Tibial artery (tissue), 4 donors: ENCODE measurements at places on chromosomes 5 and 9.

GRCh38 chr5:102627315-102627714 is 127.8 kb upstream of the PAM start:
- no peak for DNase-seq

GRCh38 chr9:715300-715699 is 126.2 kb upstream of the DMRT1 start:
- DNase-seq: no peak

GRCh38 chr9:21972361-21972760 is 21.8 kb downstream of the CDKN2A start:
- DNase-seq: no peak

- no peak for DNase-seq
Measured at GRCh38 chr5:163489745-163490075, 15.7 kb upstream of the MAT2B start.

- DNase-seq: peak; percentile 24
Measured at GRCh38 chr9:8486095-8486494, 686.5 kb upstream of the DMAC1 start.

DNA sequence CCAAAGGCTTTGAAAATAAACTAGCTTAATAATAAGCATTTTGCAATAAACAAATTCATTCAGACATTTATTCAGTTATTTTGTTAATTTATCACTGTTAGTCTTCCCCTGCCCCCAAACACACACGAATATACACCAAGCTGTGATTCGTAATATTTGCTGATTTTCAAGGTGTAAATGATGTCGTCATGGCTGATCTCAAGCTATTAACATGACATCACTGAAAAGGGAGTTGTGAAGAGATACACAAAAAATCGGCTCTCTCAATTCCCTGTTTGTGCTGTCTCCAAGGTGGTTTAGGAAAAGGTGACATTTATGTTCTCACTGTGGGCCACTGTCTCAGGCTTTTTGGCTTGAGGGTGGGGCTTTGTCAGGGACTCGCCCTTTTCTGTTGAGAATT is 413.3 kb downstream of the CDH9 start:
- no peak for DNase-seq

- peak; percentile 27 for DNase-seq
Measured at GRCh38 chr9:129836311-129837007, 1.2 kb downstream of the USP20 start.

GRCh38 chr9:133261753-133262120 is 13.3 kb downstream of the ABO start:
- DNase-seq: peak; percentile 38

GRCh38 chr5:113205807-113206206 is 229.0 kb downstream of the TSSK1B start:
- no peak for DNase-seq

DNA sequence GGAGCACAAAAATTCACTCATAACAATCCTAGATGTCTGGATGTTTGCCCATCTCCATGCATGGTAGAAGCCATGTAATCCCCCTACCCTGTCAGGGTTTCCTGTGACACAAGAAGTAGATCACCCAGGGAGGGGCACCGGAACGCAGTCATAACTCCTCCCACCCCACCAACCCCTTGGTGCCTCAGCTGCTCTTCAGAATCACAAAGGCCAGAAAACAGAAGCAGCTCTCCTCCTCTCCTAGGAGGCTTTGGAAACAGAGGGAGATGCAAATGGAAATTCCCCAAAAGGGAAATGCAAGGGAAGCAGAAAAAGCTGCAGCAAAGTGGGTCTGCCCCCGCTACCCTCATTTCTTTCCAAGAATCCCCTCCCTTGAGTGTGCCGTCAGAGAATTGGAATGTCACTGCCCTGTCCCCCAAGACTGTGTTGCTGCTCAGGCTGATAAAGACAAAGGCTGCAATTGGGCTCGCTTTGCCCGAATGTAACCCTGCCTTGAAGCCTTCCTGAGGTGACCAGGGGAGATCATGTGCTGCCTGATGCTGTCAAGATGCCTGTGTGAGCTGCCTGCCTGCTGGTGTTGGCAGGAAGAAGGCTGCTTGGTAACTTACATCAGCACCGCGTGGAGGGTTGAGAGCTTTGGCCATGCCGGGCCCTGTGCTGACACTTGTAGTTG is 65.5 kb upstream of the ABCA1 start:
- DNase-seq: peak; percentile 93

DNA sequence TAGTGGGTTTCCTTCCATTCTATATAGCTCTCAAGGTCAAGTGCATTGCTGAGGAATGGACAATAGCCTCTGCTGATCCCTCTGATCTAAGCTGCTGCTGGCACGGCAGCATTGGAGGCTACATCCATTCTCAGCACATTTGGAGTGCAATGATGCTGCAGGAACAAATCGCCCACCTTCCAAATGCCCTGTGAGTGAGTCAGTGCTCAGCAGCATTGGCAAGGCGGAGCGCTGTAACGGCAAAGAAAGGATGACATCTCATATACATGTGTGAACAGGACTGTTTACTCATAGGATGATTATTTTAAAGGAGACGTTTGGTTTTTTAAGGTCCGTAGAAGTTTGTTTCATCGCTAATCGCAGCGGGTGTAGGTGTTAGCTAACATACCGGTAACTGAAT is 408.7 kb downstream of the ARHGEF28 start:
- no peak for DNase-seq

DNA sequence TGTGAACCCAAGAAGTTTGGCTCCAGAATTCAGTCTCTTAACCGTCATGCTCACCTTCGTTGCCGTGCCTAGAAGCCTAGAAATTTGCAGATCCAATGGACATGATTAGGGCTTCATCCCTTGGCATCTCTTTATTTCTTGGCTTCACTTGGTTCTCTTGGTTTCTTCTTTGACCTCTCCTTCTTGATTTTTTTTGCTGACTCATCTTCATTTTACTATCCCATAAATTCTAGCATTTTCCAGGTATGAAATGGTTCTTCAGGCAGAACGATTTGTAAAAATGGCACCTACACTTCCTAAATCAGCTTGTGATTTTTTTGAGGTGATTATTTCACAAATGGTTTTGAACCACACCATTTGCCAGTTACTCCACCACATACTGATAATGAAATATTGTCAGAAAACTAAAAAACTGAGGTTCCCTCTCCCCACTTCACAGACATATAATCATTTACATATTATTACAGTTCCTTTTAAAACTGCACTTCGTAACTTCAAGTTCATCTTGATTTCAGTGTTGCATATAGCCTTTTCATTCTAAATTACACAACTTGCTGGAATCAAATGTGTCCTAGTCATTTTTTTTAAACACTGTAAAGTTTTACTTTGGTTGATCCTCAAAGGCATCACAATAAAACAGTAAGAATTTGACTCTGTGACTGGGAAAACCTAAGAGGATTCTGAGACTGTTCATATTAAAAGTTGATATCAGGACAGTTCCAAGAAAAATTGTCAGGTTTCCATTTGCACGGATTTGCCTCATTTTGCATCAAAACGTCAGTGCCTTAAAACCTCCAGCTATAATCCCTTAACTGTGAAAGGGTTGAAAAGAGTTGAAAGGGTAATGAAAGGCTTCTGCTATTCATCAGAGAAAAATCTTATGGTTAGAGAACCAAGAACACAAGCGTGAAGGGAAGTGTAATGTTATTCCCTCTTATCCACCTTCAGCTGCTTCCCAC is 8.9 kb upstream of the NREP start:
- DNase-seq: no peak

DNA sequence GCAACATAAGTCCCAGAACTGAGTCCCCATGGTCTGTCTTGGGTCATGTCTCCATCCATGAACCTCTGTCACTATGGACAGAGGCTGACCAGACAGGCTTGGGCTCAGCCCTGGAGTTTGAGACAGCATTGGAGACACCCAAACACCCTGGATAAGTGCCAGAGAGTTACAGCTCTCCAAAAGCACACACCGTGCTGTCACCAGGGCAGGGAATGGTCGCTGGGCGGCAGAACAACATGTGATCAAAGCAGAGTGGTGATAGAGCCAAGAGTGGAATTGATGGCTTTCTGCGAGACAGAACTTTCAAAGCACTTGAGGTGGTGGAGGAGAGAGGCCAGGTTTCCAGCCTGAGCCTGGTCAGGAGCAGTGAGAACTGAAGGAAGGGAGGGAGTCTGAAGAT is 50.1 kb downstream of the DRD1 start:
- DNase-seq: no peak

- no peak for DNase-seq
Measured at GRCh38 chr5:52945040-52945439, 44.1 kb upstream of the ITGA2 start.

- no peak for DNase-seq
Measured at GRCh38 chr5:61702784-61703183, 370.7 kb downstream of the ZSWIM6 start.

GRCh38 chr9:137679249-137679648 is 60.4 kb downstream of the EHMT1 start:
- DNase-seq: peak; percentile 2

DNA sequence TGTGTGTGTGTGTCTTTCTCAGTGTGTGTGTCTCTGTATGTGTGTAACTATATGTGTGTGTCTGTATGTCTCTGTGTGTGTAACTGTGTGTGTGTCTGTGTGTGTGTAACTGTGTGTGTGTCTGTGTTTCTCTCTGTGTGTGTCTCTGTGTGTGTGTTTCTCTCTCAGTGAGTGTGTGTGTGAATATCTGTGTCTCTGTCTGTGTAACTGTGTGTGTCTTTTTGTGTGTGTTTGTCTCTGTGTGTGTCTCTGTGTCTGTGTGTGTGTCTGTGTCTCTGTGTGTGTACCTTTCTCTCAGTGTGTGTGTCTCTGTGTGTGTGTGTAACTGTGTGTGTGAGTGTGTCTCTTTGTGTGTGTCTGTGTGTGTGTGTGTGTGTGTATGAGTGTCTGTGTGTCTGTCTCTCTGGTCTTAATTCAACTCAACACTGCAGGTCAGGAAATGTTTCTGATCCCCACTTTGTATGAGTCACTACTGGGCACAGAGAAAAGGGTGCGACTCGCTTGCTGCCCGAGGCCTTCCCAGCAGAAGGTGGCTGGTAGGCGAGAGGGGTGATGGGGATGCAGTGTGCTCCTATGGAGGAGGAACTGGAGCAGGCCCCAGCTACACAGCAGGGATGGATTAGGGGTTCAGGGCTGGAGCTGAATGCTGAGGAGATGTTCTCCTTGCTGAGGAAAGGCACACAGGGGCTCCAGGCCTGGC is 52.1 kb downstream of the NSG2 start:
- no peak for DNase-seq

DNA sequence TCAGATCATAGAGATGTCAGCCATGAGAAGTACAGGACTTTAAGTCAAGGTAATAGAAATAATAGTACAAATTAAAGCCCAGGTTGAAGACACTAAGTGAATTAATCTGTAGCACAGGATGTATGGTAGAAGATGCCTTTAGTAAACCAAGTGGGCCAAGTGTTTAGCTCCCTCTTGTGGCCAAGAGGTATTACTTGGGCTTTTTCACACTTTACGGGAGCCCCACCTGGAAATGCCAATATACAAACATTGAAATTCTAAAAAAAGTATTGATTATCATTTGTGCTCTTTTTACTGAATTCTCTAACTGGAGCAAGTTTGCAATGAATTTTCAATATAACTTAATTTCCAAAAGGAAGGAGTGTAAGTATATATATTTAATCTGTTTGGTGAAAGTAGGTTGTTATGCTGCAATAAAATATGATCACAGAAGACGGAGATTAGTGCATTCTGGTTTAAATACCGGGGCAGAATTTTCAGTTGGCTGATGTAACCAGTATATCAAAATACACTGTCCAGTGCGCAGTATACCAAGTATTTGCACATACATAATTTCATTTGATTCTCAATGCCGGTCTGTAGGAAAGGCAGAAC is 84.7 kb downstream of the PARP8 start:
- DNase-seq: no peak

DNA sequence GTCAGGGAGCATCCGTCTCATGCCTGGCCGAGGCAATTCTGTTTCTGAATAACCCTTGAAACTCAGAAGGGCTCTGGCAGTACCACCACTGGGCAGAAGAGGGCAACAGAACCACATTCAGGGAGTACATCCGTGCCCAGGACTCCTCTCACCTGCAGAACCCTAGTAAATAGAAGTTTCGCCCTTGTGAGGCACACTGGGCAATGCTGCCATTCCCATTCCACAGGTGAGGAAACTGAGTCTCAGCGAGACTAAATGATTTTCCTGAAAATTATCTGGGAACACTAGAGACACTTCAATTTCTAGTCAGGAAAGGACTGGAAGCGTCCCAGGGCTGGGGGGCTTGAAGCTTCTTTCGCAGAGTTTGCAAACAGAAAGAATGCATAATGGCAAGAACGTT is 74.7 kb downstream of the FGF1 start:
- peak; percentile 88 for DNase-seq

- no peak for DNase-seq
Measured at GRCh38 chr5:2517451-2517850, 234.0 kb downstream of the IRX2 start.

DNA sequence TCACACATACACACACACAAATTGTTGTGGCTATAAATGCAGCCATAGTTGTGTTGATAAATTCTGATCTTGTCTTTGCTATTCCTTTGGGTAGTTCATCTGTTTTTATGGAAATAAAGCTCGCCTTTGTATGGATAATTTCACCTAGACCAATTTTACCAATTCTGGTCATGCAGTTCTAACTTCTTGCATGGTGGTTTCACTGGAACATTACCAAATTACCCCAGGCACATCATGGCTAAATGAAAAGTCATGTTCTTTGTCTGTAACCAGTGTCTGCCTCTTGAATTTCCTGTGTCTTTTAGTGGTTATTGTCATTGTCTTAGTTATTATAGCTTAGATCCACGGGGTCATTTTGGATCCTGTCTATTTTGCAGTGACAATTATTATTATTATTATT is 50.3 kb upstream of the TMC1 start:
- DNase-seq: no peak

- DNase-seq: peak; percentile 38
Measured at GRCh38 chr9:114034196-114034595, 43.9 kb downstream of the AMBP start.

DNA sequence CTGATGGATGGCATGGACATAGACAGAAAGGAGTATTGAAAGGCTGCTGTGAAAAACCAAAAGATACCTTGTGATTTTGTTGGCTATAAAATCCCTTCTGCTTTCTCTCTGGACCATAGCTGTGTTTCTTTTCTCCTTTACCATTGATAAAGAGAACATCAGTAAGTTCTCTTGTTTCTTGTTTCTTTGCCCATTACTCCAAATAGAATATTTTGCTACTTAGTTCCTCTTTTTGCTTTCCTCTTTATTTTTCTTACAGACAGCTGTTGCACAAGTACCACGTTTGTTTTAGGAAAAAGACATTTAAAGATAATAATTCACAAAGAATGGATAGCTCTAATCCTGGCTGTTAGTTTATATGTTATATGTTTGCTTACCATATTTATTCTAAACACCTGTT is 1129.2 kb downstream of the DTWD2 start:
- no peak for DNase-seq

- DNase-seq: peak; percentile 60
Measured at GRCh38 chr9:34553511-34554021, 30.8 kb upstream of the ENHO start.
